CD4-positive, alpha-beta memory T cell (primary cell): ENCODE measurements at places on chromosomes 11 and 22. TPM values are rescaled to one million over a fixed set of nuclear protein-coding genes. Genes with fewer than 3 reads are reported as not detected.

- no peaks in the 10 kb centered on the region for H3K4me1 ChIP-seq
- H3K27ac ChIP-seq, result no peak overlapping the region
- peaks cover 8% of the 10 kb centered on the region for H3K36me3 ChIP-seq
- H3K4me3 ChIP-seq, result no peak overlapping the region
These were observed 60.7 kb downstream of the TTC17 start for GRCh38 chr11:43419460-43419859.

- no peaks in the 10 kb centered on the region for H3K27me3 ChIP-seq
- peak; percentile 78 for DNase-seq
- H3K4me3 ChIP-seq, result no peak overlapping the region
These were observed 3.6 kb downstream of the FIBP start for GRCh38 chr11:65884716-65885092.

DNA sequence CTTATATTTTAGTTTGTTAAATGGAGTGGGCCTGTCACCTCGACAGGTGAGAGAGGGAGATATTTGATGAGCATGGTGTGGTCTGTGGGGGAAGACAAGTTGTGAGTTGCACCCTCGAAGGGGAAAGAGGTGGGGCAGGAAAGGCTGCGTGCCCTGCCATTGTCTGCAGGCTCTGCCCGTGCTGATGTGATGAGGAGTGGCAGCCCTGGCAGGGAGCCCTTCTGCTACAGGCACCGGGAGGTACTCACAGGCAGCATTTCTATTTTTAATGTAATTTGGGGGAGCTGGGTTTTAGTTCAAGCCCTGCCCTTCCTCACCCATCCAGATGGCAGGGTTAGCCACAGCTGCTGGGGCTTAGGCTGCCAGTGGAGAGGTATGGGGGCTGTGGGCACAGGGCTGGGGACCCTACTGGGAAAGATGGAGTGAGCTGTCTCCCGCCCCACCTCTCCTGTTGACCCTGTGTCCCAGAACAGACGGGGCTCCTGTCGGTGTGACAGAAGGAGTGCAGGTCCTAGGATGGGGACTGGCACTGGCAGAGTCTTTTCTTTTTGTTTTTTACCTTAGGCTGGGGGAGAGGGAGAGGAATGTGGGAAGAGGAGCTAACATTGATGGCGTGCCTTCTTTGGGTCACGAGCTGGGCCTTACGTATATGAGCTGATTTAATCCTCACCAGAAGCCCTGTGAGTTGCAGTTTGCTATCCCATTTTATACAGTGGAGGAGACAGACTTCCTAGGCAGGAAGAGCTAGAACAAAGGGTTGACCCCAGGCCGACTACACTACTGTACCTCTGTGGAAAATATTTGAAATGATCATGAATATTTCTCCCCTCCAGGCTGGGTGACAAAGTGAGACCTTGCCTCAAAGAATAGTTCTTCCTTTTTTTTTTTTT lies 51.6 kb downstream of the CEP164 start:
- H3K27ac ChIP-seq, result no peak overlapping the region
- no peak for DNase-seq
- no peaks in the 10 kb centered on the region for H3K4me1 ChIP-seq
- H3K4me3 ChIP-seq, result no peak overlapping the region
- H3K36me3 ChIP-seq, result peaks cover 22% of the 10 kb centered on the region

GRCh38 chr11:85021058-85021457 lies 606.1 kb downstream of the DLG2 start:
- H3K27ac ChIP-seq, result no peak overlapping the region
- no peaks in the 10 kb centered on the region for H3K36me3 ChIP-seq
- DNase-seq, result no peak
- H3K4me1 ChIP-seq, result no peaks in the 10 kb centered on the region

GRCh38 chr11:103528046-103528445 lies 418.8 kb downstream of the DYNC2H1 start:
- no peaks in the 10 kb centered on the region for H3K27me3 ChIP-seq
- no peak overlapping the region for H3K4me3 ChIP-seq
- no peak for DNase-seq
- no peaks in the 10 kb centered on the region for H3K36me3 ChIP-seq

GRCh38 chr11:78957476-78958245 lies 383.0 kb upstream of the NARS2 start:
- no peak for DNase-seq
- no peaks in the 10 kb centered on the region for H3K36me3 ChIP-seq
- H3K27ac ChIP-seq, result no peak overlapping the region

- H3K36me3 ChIP-seq, result peaks cover 37% of the 10 kb centered on the region
- DNase-seq, result no peak
- H3K4me1 ChIP-seq, result peaks cover 75% of the 10 kb centered on the region
- H3K4me3 ChIP-seq, result no peak overlapping the region
These were observed 3.1 kb downstream of the TAF10 start for GRCh38 chr11:6608726-6609501.

DNA sequence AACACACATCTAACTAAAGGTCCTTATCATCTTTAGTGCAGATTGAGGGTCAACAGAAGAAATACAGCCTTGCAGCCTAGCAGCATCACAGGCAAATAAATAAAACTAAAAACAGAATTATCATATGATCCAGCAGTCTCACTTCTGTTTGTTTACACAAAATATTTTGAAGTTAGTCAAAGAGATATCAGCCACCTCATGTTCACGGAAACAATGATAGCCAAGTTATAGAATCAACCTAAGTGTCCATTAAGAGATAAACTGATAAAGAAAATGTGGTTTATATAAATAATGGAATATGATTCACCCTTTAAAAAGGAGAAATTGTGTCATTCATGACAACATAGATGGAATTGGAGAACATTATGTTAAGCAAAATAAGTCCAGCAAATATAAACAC lies 738.1 kb upstream of the CCDC90B start:
- H3K27me3 ChIP-seq, result no peaks in the 10 kb centered on the region
- no peak overlapping the region for H3K27ac ChIP-seq
- H3K4me3 ChIP-seq, result no peak overlapping the region
- DNase-seq, result no peak
- no peaks in the 10 kb centered on the region for H3K36me3 ChIP-seq

- no peak overlapping the region for H3K27ac ChIP-seq
- H3K4me3 ChIP-seq, result no peak overlapping the region
- no peaks in the 10 kb centered on the region for H3K4me1 ChIP-seq
- no peaks in the 10 kb centered on the region for H3K36me3 ChIP-seq
- H3K27me3 ChIP-seq, result no peaks in the 10 kb centered on the region
These were observed 18.6 kb downstream of the KIF18A start for GRCh38 chr11:28089378-28089777.

- H3K27me3 ChIP-seq, result peaks cover 4% of the 10 kb centered on the region
- DNase-seq, result no peak
- H3K36me3 ChIP-seq, result no peaks in the 10 kb centered on the region
These were observed 17.8 kb upstream of the TTC12 start for GRCh38 chr11:113296447-113297205.

GRCh38 chr22:45335854-45336522 lies 26.3 kb downstream of the FAM118A start:
- DNase-seq, result no peak
- H3K36me3 ChIP-seq, result peaks cover 62% of the 10 kb centered on the region
- no peaks in the 10 kb centered on the region for H3K27me3 ChIP-seq

GRCh38 chr11:114213622-114214021 lies 82.6 kb upstream of the NNMT start:
- H3K27me3 ChIP-seq, result no peaks in the 10 kb centered on the region
- no peak overlapping the region for H3K4me3 ChIP-seq
- H3K27ac ChIP-seq, result no peak overlapping the region
- no peak for DNase-seq
- peaks cover 47% of the 10 kb centered on the region for H3K4me1 ChIP-seq
- no peaks in the 10 kb centered on the region for H3K36me3 ChIP-seq

DNA sequence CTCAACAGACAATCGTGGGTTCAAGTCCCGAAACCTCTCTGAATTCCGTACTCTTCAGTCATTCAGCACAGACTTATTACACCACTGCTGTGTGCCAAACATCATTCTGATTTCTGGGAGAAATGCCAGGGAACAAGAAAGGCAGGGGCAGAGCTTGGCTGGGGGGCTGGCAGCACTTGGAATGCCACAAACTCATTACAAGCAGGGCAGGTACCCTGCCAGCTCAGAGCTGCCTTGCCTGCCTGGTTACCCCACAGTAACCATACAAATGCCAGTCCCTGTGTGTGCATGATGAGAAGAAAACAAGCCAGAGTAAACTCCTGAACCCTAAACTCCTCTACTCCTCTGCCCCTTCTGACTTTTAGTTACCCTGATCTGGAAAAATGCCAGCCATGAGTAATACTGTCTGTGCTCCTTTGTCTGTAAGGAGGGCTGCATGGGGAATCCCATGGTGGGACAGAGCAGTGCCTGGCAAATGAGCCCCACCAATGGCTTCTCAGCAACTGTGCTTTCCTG lies 6.9 kb upstream of the RAD9A start:
- H3K36me3 ChIP-seq, result no peaks in the 10 kb centered on the region
- DNase-seq, result no peak
- H3K4me1 ChIP-seq, result peaks cover 6% of the 10 kb centered on the region
- H3K27ac ChIP-seq, result no peak overlapping the region
- no peaks in the 10 kb centered on the region for H3K27me3 ChIP-seq
- H3K4me3 ChIP-seq, result no peak overlapping the region

DNA sequence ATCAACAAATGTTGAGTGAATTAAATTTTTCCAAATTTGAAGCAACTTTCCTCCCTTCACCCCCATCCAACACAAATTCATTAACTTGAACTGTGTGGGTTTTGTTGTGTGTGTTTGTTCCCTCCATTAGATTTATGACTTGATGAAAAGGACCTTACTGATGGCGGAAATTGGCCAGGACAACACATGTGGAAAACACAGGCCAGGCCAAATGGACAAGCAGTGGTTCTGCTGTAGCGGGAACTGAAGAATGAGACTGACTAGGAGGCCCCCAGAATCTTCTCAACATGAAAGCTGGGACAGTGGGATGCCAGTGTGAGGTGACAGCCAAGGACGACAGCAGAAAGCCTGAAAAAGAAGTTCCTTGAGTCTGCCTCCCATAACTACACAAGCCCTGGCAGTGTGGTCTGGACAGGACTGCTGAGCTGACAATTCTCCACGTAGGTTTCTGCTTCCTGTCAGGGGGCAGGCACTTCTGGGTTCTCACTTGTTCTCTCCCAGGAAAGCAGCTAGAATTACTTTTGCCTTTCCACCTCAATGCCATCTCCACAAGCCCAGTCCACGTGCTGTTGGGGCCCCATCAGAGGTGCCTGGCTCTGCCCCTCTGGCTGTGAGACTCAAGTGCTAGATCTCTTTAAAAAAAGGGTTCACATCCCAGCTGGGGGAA lies 94.3 kb downstream of the ETS1 start:
- no peak for DNase-seq
- no peaks in the 10 kb centered on the region for H3K27me3 ChIP-seq
- peaks cover 47% of the 10 kb centered on the region for H3K36me3 ChIP-seq
- peaks cover 100% of the 10 kb centered on the region for H3K4me1 ChIP-seq
- peak overlapping the region; percentile 89 for H3K27ac ChIP-seq
- H3K4me3 ChIP-seq, result no peak overlapping the region

GRCh38 chr11:1992111-1992510 lies 5.5 kb downstream of the H19 start:
- H3K4me1 ChIP-seq, result no peaks in the 10 kb centered on the region
- no peak overlapping the region for H3K4me3 ChIP-seq
- H3K27me3 ChIP-seq, result no peaks in the 10 kb centered on the region

GRCh38 chr11:62805961-62806441 lies 761 bp upstream of the NXF1 start:
- DNase-seq, result no peak
- peaks cover 23% of the 10 kb centered on the region for H3K36me3 ChIP-seq
- H3K27ac ChIP-seq, result peak overlapping the region; percentile 94
- no peaks in the 10 kb centered on the region for H3K27me3 ChIP-seq

- H3K27ac ChIP-seq, result no peak overlapping the region
- H3K27me3 ChIP-seq, result no peaks in the 10 kb centered on the region
- no peak for DNase-seq
- H3K36me3 ChIP-seq, result no peaks in the 10 kb centered on the region
These were observed 49.7 kb upstream of the NOX4 start for GRCh38 chr11:89540826-89541225.

- no peaks in the 10 kb centered on the region for H3K4me1 ChIP-seq
- no peak for DNase-seq
- no peak overlapping the region for H3K4me3 ChIP-seq
- no peak overlapping the region for H3K27ac ChIP-seq
- peaks cover 29% of the 10 kb centered on the region for H3K36me3 ChIP-seq
These were observed 44.9 kb downstream of the CPT1A start for GRCh38 chr11:68796801-68797200.

GRCh38 chr11:71080239-71081097 lies 171.9 kb downstream of the SHANK2 start:
- no peak overlapping the region for H3K4me3 ChIP-seq
- no peaks in the 10 kb centered on the region for H3K36me3 ChIP-seq
- no peaks in the 10 kb centered on the region for H3K4me1 ChIP-seq
- DNase-seq, result no peak

GRCh38 chr22:46577368-46578249 lies 40.2 kb upstream of the CELSR1 start:
- H3K4me3 ChIP-seq, result no peak overlapping the region
- DNase-seq, result no peak
- H3K27ac ChIP-seq, result peak overlapping the region; percentile 26
- H3K27me3 ChIP-seq, result no peaks in the 10 kb centered on the region
- no peaks in the 10 kb centered on the region for H3K36me3 ChIP-seq

DNA sequence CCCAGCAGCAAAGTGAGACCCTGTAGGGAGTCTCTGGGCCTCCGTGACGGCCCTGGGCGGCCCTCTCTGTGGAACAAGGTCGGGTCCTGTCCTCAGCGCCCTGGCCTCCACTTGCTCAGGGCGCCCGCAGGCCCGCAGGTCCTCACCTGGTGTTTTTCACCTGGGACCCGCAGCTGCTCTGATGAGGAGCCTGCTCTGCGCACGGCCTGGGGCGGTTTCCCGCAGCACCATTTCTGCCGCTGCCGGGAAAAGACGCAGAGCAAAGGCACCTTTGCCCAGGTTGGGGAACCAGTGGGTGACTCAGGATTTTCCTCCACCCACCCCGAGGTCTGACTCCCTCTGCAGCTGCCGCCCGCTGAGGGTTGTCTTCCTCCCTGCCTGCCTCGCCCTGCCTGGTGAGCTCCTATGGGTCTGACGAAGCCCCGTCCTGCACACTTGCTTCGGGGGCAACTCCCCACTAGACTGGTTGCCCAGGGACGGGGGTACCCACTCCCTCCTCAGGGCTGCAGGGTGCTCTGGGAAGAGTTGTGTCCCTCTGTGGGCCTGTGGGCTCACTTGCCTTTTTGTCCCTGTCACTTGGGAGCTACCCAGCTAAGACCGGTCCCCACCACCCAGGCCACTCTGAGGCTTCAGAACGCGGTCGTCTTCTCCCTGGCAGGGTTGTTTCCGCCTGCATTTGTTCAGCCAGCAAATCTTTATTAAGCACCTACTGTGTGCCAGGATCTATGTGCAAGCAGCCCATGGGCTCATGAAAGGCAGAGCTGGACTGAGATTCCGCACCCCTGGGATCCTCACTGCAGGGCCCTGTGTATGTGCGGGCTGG lies 89.5 kb downstream of the KCNQ1 start:
- H3K36me3 ChIP-seq, result no peaks in the 10 kb centered on the region
- DNase-seq, result no peak
- H3K4me3 ChIP-seq, result no peak overlapping the region
- no peak overlapping the region for H3K27ac ChIP-seq

GRCh38 chr22:24088816-24089215 lies 77.7 kb downstream of the CABIN1 start:
- H3K36me3 ChIP-seq, result peaks cover 74% of the 10 kb centered on the region
- H3K4me3 ChIP-seq, result no peak overlapping the region
- no peak overlapping the region for H3K27ac ChIP-seq
- H3K4me1 ChIP-seq, result no peaks in the 10 kb centered on the region
- no peaks in the 10 kb centered on the region for H3K27me3 ChIP-seq
- DNase-seq, result no peak

SLC22A6 gene
- polyA plus RNA-seq, result not detected

APOL6 gene
- polyA plus RNA-seq, result 24.1 TPM

GRM5 gene
- polyA plus RNA-seq, result not detected

SCO2 gene
- 3.6 TPM for polyA plus RNA-seq

FAM76B gene
- 15.5 TPM for polyA plus RNA-seq

RAG1 gene
- 0.38 TPM for polyA plus RNA-seq

DRD2 gene
- not detected for polyA plus RNA-seq

GALR3 gene
- polyA plus RNA-seq, result not detected

CNTF gene
- polyA plus RNA-seq, result 0.10 TPM

TUB gene
- polyA plus RNA-seq, result not detected

ARAP1 gene
- 36.8 TPM for polyA plus RNA-seq

NNMT gene
- not detected for polyA plus RNA-seq
